ENCODE measurements at places on chromosomes 1 and 21. TPM values are rescaled to one million over a fixed set of nuclear protein-coding genes. Genes with fewer than 3 reads are reported as not detected.

Gene SUSD4
- 0.85 TPM for total RNA-seq

Gene CLCA2
- not detected for total RNA-seq

Gene C21orf91
- total RNA-seq: 15.1 TPM

Gene OR2T27
- total RNA-seq: not detected

Gene AJAP1
- total RNA-seq: 0.73 TPM

Gene RAB42
- total RNA-seq: 1.3 TPM

Gene OR2T33
- not detected for total RNA-seq

Gene ARHGEF19
- 17.7 TPM for total RNA-seq

Gene SYTL1
- 0.82 TPM for total RNA-seq

Gene IQGAP3
- total RNA-seq: 6.8 TPM

Gene TSPAN2
- total RNA-seq: 498 TPM

Gene KMO
- not detected for total RNA-seq

Gene CELA2A
- total RNA-seq: not detected

Gene CYP4X1
- total RNA-seq: 1.1 TPM

Gene TOMM20
- total RNA-seq: 80.7 TPM

Gene LAD1
- total RNA-seq: not detected

Gene KLF18
- total RNA-seq: not detected

Gene RTCA
- total RNA-seq: 36.7 TPM

Gene CYP4Z1
- total RNA-seq: not detected

Gene DDR2
- total RNA-seq: 182 TPM

Gene FTCD
- total RNA-seq: 4.1 TPM

Gene FAM72D
- 0.44 TPM for total RNA-seq

Gene TMEM82
- total RNA-seq: not detected

Gene ARTN
- total RNA-seq: 0.69 TPM

Gene B3GALT2
- 7.6 TPM for total RNA-seq

Gene LAMC2
- 13.8 TPM for total RNA-seq

Gene RCSD1
- 1.4 TPM for total RNA-seq

Gene ACBD6
- total RNA-seq: 55.0 TPM

Gene DNAI4
- total RNA-seq: 9.6 TPM

Gene CNR2
- total RNA-seq: not detected

Gene COL8A2
- total RNA-seq: 17.4 TPM

Gene LCE1A
- not detected for total RNA-seq

Gene RNF115
- total RNA-seq: 13.0 TPM

Gene NBPF9
- 27.6 TPM for total RNA-seq

Gene TSTD1
- total RNA-seq: not detected

Gene C1orf167
- 0.36 TPM for total RNA-seq

Gene BCL2L15
- total RNA-seq: 0.33 TPM

Gene KDF1
- not detected for total RNA-seq

Gene CD34
- total RNA-seq: 0.12 TPM

Gene GJA9
- total RNA-seq: not detected

Gene RGSL1
- total RNA-seq: not detected

Gene PCSK9
- 0.41 TPM for total RNA-seq

Gene SOAT1
- 52.6 TPM for total RNA-seq

Gene NVL
- total RNA-seq: 18.7 TPM

Gene SLC37A1
- total RNA-seq: 3.5 TPM

Gene NIT1
- 27.6 TPM for total RNA-seq

Measured in chondrocyte (in vitro differentiated cells).